ENCODE measurements at places on chromosomes 4 and X.

DNA sequence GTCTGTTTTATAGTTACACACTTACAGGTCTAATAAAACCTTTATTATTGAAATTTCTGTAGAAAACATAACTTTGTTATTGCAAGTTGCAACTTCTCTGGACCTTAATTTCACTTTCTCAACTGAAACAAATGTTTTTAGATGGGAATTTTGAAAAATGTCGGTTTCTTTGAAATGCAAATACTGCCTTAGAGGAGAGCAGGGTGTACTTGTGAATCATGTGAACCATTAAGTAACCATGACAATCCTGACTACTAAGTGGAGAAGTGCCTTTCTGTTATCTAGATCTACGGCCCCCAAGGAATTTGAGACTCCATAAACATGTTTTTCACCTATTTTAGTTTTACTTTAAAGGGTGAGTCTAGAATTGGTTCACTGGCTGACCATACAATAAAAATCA lies 8.5 kb upstream of the ARMCX2 start:
- DNase-seq = no peak

- no peak for DNase-seq
Measured at GRCh38 chr4:158169931-158170690, 2.7 kb downstream of the GASK1B start.

DNA sequence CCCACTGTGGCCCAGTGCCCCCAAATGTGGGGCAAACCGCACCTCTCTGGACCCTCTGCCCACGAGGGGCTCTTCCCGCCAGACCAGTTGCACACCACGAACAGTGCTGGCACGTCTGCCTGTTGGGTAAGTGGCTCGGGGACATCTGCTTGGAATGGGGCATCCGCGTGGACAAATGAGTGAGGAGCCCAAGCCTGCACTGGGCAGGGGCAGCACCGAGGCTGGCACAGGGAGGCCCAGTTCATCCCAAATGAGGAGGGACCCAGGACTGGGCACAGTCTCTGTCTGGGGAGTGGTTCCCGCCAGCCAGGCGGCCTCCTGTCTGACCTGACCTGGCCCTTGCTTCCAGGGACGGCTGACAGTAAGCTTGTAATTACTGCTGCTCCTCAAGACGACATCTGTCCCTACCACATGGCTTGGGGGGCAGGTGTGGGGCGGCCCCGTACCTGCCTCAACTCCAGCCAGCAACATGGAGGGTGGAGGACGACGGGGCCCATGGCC lies 3.2 kb downstream of the SPON2 start:
- no peak for DNase-seq

DNA sequence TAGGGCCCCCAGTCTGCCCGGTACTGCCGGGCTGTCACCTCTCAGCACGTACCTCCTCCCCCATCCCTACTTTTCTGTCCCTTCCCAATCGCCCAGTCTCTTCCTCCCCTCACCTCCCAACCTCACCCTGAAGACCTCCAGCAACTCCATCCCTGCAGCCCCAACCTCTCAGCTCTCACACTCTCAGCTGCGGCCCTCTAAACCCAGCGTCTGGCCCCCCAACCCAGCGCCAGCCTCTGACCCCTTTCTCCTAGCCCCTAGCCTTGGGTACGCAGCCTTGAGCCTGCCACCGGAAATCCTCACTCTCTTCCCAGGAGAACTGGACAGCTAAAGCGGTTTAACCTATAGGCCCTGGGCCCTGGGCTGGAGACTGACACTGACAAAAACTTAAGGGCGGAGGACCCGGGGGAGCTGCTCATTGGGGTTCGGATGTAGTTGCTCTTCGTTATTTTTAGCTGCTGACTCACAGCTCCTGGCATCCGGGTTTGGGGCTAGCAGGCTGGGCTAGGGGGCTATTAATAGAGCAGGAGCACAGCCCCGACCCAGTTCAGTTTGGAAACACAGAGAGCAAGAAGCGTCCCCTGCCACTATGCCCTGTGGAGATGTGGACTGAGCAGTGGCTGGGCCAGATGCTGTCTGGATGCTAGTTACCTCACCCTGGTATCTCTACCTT lies 9.6 kb upstream of the DLG3 start:
- no peak for DNase-seq

DNA sequence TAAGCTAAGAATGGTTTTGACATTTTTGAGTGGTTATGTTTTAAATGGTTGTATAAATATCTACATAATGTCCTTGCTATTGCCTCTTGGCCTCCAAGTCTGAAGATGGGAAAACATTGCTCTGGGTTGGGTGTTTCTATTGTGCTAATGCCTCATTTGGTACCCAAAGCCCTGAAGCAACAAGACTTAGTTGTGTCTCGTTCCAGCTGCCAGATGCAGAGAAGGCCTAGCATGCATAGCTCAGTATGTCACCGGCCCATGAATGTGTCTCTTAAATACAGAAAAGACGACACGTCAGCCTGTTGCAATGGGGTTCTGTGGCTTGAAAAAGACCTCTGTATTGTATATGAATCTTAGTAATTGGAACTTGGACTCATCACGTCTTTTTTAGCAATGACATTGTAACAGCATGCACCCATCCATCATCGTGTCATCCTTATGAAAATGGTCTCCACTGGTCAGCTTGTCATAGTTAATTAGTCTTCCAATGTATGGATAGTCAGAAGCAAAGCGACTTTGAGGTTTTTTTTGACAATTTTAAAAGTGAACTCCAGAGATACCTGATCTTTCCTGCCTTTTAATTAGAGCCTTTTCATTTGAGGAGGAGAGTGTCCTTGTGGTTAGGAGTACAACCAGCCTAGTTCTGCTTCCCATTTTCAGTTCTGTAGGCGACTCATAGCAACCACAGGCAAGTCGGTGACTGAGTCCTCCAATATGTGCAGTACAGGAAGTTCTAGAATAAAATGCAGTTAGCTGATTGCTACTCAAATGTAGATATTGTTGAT lies 126.4 kb upstream of the GATB start:
- no peak for DNase-seq

- DNase-seq = no peak
Measured at GRCh38 chr4:81946996-81947395, 426.8 kb downstream of the HNRNPD start.

DNA sequence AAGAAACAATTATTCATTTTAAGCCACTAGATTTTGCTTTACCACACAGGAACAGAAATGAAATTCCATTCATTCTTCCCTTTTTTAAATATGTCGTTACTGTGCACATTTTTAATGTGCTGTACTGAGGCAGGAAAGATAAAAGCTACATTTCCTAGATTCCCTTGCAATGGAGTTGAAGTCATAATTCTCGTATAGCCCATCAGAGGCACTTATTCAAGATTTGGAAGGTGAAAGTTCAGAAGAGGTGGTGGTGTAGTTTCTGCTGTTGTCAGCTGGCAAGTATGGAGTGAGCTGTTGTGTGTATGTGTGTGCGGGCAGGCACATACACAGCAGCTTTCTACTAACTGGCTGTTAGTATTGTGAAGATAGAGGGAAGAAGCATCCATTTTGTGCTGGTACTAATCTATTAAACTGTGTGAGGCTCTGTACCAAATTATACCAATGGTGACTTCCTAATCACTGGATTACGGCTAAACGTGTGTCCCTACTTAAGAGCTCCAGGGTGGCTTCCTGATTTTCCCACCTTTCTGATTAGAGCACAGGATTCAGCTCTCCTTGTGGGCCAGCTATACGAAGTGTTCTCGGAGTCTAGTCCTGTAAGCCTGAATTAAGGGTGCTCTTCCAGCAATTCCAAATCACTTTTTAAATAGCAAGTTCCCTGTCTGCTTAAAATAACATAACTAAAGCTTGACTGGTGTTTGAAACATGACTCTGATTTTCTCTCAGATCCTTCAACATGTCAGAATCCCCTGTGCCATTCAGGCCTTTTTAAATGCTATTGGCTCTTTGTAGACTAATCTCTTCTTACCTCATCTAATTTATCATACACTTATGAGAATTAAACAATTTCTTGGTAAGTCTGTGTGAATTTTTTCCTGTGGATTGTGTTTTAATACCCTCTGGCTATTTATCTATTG lies 43.8 kb downstream of the PDS5A start:
- DNase-seq = no peak

GRCh38 chrX:2652106-2652505 lies 39.0 kb upstream of the CD99 start:
- no peak for DNase-seq

DNA sequence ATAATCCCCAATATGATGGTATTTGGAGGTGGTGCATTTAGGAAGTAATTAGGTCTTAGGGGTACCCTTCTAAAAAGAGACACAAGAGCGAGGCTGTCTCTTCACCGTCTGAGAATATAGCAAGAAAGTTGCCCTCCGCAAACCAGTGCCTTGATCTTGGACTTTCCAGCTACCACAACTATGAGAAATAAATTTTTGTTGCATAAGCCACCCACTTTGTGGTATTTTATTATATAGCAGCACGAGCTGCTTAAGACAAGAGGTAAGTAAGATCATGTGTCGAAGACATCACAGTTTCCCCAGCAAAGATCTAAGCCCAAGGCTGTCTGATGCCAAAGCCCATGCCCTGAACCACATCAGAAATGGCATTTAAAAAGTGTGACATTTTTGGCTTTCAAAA lies 9.6 kb upstream of the EXOSC9 start:
- DNase-seq = no peak

DNA sequence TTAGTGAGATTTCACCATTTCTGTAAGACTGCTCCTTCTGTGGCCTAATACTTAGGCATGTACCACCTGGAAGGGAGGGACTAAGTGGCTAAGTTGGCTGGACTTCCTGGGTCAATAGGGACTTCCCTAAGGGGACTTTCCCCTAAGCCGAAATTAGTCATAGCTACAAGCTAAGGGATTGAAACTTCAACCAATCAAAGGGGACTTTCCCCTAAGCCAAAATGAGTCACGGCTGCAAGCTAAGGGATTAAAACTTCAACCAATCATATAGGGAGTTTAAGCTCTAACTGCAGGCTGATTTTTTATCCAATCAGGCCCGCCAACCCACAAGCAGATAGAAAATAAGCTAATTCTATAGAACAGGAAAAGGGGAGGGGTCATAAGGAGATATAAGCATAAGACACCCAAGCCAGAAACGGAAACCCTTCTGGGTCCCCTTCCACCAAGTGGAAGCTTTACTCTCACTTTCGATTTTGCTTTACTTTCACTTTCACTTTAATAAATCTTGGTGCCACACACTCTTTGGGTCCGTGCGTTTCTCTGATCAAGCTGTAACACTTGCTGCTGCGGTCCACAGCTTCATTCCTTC lies 382.8 kb downstream of the KLHL4 start:
- DNase-seq = no peak

GRCh38 chr4:95248720-95249425 lies 299.9 kb downstream of the UNC5C start:
- no peak for DNase-seq

DNA sequence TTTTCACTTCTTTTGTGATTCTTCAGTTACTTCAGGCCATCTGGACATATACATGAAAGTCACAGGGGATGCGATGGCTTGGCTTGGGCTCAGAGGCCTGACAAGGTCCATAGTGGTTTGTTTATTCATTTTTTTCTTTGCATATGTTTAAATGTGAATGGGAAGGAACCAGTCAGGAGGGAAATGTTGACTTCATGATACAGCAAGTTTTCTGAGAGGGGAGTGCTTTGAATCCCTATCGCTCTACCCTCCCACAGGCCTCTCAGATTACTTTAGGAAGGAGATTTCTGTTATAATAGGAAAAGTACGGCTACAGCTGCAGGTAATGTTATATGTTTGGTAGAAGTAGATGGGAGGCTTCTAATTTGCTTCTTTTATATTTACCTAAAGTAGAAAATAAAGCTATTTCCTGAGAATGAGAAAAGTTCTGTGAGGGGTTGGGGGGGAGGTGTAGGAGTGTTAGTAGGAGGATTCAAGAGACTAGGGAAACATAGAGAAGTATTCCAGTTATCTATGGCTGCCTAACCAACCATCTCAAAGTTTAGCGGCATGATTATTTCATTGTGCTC lies 322.9 kb downstream of the RAPGEF2 start:
- DNase-seq = no peak
